ENCODE measurements at places on chromosomes 1 and 21. TPM values are rescaled to one million over a fixed set of nuclear protein-coding genes. Genes with fewer than 3 reads are reported as not detected.

The TP73 gene
- 9.8 TPM for total RNA-seq

The AMY1B gene
- total RNA-seq = not detected

- peaks cover 88% of the 10 kb centered on the region for H3K27me3 ChIP-seq
- no peak overlapping the region for H3K4me3 ChIP-seq
- H3K4me1 ChIP-seq = no peaks in the 10 kb centered on the region
- DNase-seq = no peak
- H3K27ac ChIP-seq = no peak overlapping the region
Measured at GRCh38 chr1:30319765-30320580, 403.4 kb downstream of the MATN1 start.

DNA sequence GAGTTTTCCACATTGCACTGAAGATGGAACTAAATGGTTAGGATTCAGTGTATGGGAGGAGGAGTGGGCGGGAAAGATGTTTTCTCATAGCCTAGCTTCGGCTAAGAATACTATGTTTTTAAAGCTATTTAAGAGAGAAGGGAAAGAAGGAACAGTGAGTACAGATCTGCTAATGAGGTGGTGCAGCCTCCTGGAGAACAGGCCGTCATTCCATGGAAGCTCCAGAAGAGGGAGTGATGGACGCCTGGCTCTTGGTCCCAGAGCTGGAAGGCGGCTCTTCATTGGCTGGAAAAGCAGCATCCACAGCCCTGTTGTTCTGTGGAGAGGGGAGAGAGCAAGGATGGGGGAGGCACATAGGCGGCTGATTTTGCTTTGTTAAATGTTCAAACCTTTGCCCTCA is 6.9 kb downstream of the CAMK1G start:
- peaks cover 8% of the 10 kb centered on the region for H3K4me1 ChIP-seq
- peak; percentile 68 for DNase-seq
- no peak overlapping the region for H3K4me3 ChIP-seq

GRCh38 chr1:60540141-60540540 is 466.6 kb upstream of the C1orf87 start:
- no peaks in the 10 kb centered on the region for H3K4me1 ChIP-seq
- H3K4me3 ChIP-seq = no peak overlapping the region
- no peaks in the 10 kb centered on the region for H3K36me3 ChIP-seq
- DNase-seq = no peak

The PEAR1 gene
- 5.0 TPM for total RNA-seq

DNA sequence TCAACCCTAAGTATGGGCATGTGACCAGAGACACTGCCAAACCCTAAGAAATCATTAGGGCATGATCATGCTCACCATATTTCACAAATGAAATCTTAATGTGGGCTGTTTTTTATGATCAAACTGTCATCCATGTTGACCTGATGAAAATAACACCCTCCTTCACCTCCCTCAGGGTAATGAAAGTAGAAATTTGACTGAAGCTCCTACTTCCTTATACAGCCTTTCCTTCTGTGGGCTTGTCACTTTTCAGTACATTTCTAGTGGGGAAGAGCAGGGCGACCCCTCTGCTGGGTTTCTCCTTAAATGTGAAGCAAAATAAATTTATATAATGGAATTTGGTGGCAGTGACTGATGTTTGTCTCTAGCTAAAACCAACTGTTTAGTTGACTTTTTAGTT is 25.9 kb downstream of the IVNS1ABP start:
- H3K4me3 ChIP-seq = no peak overlapping the region
- H3K27me3 ChIP-seq = no peaks in the 10 kb centered on the region
- no peak overlapping the region for H3K27ac ChIP-seq

The C1orf94 gene
- not detected for total RNA-seq

GRCh38 chr1:183636334-183636682 is 725 bp upstream of the ARPC5 start:
- peak overlapping the region; percentile 93 for H3K4me3 ChIP-seq
- no peaks in the 10 kb centered on the region for H3K27me3 ChIP-seq
- DNase-seq = no peak
- H3K27ac ChIP-seq = peak overlapping the region; percentile 95

DNA sequence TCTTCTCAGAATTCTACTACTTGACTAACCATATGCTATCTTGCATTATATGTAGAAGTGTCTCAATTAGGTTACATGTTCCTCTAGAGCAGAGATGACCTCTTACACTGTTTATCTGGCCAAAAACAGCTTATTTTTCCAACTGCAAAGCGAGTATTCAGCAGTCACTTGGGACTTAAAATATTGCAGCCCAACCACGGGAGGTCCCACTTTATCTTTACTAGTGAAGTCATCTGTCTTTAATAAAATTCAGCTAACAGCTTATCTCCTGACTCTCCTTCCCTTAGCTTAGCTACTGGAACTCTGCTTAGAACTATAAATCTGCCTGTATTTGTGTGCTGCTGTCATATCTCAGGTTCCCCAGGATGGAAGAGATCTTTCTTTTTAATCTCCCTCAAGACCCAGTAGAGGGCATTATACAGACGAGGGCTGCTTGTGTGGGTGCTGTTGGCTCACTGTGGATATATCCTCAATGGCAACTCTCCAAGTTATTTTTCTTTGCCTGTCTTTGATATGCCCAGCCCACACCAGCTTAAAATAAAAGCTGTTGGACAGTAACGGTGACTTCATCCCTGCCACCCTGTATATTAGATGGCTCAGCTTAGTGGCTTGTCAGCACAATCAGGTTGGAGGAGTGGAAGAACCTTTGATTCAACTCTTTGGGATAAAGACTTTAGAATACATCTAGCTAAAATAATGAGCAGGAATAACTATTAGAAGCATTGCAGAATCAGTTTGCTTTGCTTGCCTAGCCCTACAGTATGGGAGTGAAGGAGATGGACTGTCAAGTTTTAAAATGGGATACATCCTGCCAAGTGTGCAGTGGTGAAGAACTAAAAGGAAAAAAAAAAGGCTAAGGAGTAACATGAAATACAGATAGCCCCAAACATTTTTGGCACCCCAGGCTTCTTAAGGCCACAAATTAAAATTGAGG is 9.6 kb downstream of the ENSA start:
- H3K4me3 ChIP-seq = no peak overlapping the region
- peak overlapping the region; percentile 78 for H3K27ac ChIP-seq
- no peaks in the 10 kb centered on the region for H3K27me3 ChIP-seq
- peaks cover 42% of the 10 kb centered on the region for H3K36me3 ChIP-seq
- H3K4me1 ChIP-seq = peaks cover 38% of the 10 kb centered on the region
- DNase-seq = peak; percentile 73

DNA sequence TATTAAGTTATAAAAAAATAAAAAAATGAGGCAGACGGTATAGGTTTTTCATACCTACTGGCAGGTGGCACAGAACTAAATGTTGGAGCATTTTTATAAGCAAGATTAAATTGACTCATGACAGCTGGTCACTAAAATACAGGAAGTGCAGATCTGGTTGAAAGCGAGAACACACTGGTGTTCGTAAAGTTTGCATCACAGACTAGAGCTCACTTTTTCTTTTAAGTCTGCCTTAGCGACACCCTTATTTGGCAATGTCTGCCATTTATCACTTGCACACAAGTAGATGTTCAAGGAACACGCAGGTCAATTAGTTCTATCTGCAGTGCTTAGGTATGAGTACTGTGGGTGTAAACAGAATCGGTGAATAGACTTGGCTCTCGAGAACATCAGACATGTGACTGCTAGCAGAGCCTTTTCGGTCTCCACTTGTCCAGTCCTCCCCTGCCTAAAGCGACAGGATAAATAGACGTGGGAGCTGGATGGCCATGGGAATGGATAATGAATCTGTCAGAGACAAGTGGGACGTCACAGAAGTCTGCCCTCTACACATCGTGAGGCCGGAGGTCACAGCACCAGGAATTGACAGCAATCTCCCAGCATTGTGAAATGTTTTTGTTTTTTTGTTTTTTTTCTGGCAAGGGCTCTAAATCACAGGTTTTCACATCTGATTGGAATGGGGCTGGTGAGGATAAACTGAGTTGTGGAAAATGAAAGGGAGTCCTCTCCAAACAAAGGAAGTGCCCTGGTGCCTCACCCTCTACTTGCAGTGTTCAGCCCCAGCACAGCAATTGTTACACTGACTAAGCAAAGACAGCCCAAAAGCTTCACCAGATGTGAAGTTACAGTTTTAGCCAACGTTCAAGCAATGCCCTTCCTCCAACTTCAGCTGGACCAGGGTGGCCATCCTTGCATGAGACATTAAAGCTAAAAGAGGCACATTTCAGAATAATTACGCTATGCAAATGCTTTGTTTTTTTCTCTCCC is 248.9 kb downstream of the NTNG1 start:
- no peak for DNase-seq
- no peak overlapping the region for H3K4me3 ChIP-seq
- no peak overlapping the region for H3K27ac ChIP-seq
- H3K27me3 ChIP-seq = no peaks in the 10 kb centered on the region

The AK5 gene
- not detected for total RNA-seq

The AVPR1B gene
- not detected for total RNA-seq

- no peak overlapping the region for H3K4me3 ChIP-seq
- no peak for DNase-seq
- no peaks in the 10 kb centered on the region for H3K36me3 ChIP-seq
- no peak overlapping the region for H3K27ac ChIP-seq
- H3K4me1 ChIP-seq = no peaks in the 10 kb centered on the region
Measured at GRCh38 chr1:95140791-95141190, 23.6 kb downstream of the TLCD4 start.

DNA sequence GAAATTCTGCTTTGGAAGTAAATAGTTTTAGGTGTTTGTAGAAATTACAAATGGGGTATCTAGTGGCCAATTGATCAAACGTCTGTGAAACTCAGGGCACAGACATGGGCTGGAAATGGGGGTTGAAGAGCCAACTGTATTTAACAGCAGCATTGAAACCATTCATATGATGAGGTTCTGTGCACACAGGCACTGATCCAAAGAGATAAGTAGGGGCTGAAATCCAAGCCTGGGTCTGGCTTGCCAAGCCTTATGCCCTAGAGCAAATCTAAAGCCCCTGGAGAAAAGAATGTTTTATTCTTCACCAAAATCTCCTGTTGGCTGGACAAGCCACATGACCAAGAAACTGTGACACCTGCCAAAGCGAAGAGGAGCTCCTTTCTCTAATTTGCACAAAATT is 67.6 kb upstream of the ST6GALNAC5 start:
- H3K27me3 ChIP-seq = no peaks in the 10 kb centered on the region
- no peaks in the 10 kb centered on the region for H3K36me3 ChIP-seq
- H3K4me1 ChIP-seq = no peaks in the 10 kb centered on the region

DNA sequence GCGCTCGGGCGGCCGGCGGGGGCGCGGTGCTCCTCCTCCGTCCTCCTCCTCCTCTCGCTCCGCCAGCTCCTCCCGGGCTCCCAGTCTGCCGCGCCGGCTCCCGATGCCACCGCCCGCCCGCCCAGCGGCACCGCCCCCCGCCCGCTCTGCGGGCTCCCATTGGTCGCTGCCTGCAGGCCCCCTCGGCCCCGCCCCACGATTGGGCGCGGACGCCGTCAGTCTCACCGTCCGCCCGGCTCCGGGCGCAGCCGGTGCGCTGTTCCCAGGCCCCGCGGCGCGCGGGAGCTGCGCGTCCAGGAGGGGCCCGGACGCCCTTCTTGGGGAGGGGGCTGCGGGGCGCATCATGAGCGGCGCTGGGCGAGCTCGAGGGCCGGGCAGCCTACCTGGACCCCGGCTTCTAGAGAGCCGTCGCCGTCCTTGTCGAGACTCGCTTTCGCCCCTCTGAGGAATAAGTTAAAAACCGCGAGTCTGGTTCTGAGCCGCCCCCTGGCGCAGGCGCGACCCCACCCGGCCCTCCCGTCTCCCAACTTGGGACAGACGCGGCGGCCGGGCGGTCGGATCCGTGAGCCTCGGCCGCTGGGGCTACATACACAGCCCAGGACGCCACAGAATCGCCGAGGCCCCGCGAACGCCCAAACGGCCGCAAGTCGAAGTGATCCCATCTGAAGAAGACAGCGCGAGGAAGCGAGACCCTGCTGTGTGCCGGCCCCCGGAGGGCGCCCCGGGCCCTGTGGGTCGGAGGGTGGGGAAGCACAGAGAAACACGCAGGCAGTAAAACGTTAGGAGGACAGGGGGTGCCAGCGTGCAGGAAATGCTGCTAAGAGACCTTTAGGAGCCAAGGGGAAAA is at the start of gene SIPA1L2:
Gene SIPA1L2, minus strand, starts transcription at position 87 of the 847 bp plus-strand sequence. CDS start 114,794 bp downstream, outside the sequence.
- DNase-seq = peak; percentile 98
- H3K4me1 ChIP-seq = peaks cover 55% of the 10 kb centered on the region
- H3K4me3 ChIP-seq = peak within 1 kb of the TSS; percentile 90
- peaks cover 3% of the 10 kb centered on the region for H3K27me3 ChIP-seq

DNA sequence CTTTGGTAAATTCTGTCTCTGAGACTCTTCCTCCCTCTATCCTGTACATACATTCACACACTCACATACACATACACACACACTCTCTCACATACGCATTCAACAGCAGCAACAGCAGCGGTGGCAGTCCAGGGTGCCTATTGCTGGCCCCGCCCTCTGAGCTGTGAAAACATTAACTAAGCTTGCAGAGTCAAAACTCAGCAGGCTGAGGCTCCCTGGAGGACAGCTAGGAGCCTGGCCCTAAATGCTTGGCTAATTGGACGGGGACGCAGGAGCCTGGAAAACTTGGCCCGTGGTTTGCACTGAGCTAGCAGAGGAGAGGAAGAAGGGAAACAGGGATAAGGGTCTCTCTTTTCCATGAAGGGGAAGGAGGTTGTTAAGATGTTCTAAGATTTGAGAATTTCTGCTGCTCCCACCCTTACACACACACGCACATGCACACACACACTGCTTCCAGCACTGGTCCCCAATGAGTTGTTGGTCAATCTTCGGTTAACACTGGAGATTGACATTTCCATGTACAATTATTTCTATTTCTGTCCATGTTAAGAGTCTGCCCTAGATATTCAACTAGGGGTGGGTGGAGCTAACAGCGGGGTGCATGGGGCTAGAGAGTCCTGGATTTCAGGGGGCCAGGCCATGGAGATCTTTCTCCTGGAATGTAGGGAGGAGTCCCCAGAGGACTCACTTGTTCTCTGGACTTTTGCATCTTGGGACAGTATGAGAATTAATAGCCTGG is 94.2 kb downstream of the PLXNA2 start:
- H3K27ac ChIP-seq = peak overlapping the region; percentile 49
- peak; percentile 87 for DNase-seq
- H3K36me3 ChIP-seq = no peaks in the 10 kb centered on the region
- peaks cover 29% of the 10 kb centered on the region for H3K4me1 ChIP-seq
- no peak overlapping the region for H3K4me3 ChIP-seq

- no peak overlapping the region for H3K27ac ChIP-seq
- H3K4me3 ChIP-seq = no peak overlapping the region
- H3K4me1 ChIP-seq = no peaks in the 10 kb centered on the region
- no peak for DNase-seq
- no peaks in the 10 kb centered on the region for H3K36me3 ChIP-seq
- no peaks in the 10 kb centered on the region for H3K27me3 ChIP-seq
Measured at GRCh38 chr1:245209658-245210435, 55.1 kb downstream of the KIF26B start.

All from stomach (tissue), 19 donors.